ENCODE measurements at places on chromosomes 12 and 14.

DNA sequence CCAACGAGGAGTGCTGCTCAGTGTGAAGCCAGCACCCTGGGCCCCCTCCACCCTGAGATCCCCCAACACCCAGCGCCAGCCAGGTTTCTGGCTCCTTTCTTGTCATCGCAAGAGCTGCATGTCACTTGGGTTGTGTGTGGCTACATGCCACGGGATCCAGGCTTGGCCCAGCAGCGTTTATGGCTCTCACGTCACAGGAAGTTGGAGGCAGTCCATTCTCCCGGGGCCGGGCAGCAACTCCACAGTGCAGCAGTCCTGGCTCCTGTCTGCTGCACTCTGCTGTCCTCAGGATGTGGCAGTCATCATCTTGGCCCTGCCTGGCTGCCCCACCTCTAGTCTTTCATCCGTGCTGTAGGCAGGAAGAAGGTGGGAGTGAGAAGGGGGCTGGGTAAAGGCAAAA is 78.3 kb downstream of the AACS start:
- no peak for DNase-seq

DNA sequence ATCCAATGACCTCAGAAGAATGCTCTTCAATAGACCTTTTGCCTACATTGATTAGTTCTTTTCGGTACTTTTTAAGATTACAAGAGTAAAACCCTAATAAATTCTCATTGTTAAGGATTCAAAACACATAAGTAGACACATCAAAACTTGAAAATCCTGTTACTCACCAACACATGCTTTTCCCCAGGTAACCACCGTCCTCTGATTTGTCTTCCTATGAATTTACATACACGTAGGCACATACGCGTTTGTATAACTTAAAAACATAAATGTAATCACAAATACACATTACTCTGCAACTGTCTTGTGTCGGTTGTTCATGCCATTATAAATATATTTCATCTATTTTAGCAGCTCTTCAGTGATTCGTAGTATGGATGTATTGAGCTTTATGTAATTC is 910 bp upstream of the WASHC4 start:
- DNase-seq, result no peak

DNA sequence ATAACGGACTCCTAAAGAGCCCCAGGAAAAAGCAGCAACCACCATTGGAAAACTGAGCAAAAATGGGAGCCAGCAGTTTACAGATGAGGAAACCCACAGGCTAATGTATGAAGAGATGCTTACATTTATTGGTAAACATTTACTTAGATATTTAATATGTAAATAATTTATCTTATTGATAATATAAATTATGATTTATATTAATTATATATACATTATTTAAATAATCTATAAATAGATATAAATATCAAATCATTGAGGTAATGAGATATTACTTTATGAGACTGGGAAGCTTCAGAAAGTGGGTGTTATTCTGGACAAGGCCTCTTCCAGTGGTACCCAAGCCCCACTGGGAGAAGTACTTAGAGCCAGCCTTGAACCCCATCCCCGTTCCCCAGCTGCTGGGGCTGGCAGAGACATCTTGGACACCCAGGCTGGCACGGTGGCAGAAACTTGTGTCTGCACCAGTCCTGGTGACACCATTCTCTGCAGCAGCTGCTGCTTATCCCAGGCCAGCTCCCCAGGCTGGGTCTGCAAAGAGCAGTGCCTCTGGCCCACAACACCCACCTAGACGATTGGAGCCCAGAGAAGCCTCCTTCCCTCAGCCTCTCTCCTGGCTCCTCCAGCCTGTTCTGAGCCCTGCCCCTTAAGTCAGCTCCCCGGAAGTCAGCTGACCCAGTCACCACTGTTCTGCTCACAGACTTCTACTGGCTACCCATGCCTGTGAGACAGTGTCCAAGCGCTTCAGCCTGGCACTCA is 25.9 kb downstream of the ISCA2 start:
- DNase-seq, result no peak

GRCh38 chr12:110366321-110367142 is 37.0 kb downstream of the ANAPC7 start:
- DNase-seq, result no peak

DNA sequence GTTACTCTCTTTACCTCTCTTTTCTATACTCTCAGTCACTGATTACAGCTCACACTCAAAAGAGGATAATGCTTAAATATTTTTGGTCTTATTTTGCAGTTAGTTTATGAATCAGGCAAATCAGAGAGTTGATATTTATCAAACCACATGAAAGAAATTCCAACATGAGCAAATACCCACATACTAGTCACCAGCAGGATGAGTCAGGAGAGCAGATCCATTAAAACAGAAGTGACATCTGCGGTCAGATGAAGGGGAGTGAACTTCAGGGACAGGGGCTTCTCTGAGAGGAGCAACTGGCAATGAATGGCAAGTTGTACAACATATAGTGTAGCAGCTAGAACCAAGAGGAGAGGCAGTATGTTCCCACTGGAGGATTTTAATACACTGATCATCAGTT is 258.7 kb downstream of the SYT10 start:
- DNase-seq, result no peak

GRCh38 chr12:31466768-31467167 is 124.2 kb downstream of the DENND5B start:
- no peak for DNase-seq

- DNase-seq, result no peak
Measured at GRCh38 chr12:11158885-11159444, 12.0 kb upstream of the SMIM10L1 start.

DNA sequence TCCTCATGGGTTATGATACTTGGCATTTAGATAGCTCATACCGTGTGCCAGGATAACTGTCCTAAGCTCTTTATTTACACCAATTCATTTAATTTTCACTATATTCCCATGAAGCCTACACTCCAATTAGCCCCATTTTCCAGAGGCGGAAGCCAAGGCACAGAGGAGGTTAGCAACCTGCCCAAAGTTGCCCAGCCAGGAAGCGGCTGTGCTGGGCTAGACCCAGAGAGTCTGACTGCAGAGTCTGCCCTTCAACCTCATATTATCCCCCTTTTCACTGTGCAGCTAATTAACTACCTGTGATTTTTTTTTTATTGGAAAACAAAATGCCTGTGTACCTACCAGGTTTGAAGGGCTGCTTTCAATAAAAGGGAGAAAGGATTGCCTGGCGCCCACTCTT is 2.5 kb downstream of the RFLNA start:
- DNase-seq, result no peak

DNA sequence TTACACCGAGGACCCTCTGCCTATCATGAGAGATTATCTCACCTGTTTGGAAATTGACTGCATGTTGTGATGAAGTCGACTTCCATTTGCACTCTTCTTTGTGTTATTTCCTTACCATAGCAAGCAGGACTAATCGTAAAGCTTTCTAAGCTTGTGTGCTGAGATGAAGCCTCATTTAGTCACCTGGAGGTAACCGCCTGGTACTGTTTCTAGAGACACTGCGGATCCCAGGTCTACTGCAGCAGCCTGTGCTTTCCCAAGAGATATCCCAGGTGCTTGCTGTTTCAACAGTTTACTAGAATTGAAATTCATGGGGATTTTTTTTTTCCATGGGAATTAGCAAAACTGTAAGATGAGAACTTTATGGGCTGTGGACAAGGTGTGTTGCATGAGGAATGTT is 131.8 kb downstream of the PTPRR start:
- no peak for DNase-seq

DNA sequence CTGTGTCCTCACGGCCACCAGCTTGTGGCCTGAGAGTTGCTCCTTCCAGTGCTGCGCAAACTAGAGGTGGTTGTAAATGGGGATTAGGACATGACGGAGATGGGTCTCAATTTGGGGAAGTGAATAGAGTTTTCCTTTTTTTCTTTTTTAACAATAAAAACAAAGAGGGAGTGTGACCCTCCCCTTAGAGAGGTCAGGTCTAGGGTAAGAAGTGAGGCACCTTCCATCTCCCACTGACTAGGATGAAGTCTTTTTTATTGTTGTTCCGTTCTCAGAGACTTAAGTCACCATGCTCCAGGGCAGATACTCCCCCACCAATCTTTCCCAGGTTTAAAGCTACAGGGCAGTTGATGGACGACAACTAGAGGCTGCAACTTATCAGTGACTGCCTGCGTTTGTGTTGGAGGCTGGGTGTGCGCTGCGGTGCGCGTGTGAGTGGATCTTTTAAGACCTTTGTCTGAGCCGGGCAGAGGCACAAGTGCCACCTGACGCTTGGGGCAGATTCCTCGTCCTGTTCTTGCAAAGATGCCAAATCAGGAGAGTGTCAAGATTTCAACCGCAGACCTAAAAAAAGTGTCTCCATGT is 2.1 kb upstream of the GSC start:
- no peak for DNase-seq

GRCh38 chr12:25241167-25242020 is 9.3 kb downstream of the KRAS start:
- DNase-seq, result peak; percentile 46

DNA sequence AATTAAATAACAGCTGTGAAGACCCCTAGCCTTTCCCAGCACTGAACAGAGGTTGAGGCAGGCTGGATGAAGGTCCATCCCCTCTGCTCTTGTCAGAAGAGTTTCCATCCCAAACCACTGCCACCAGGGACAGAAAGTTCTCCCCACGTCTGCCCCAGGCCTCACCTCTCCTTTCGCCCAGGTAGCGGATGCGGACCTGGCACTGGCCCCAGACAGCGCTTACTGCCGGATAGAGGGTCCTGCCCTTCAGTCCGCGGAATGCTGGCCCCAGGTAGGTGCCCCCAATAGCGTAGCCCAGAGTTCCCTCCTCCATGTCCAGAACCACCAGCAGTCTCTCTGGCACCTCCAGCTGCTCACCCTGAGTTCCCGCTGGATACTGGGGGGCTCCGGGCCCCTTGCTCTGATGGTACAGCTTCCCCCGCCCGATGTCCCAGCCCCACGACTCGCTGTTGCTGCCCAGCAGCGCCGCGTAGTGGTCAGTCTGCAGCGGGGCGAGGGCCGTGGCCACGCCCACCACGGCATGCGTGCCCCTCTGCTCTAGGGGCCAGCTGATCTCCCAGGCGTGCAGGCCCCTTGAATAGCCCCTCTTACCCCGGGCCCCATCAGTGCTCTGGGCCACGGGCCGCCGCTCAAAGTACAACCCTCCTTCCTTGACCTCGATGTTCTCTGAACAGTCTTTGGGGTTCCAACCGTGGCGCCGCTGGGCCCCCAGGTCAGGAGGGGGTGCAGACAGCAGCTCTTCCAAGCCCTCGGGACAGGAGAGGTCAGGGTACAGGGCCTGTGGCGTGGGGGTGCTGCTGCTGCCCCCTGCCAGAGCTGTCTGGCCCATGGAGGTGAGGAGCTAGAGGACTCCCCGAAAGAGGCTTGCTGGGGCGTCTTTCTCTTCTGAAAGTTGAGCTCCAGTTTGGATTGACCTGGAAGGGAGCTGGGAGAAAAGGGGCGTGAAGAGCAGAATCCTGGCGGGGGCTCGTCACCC is 742 bp downstream of the SPSB2 start:
- DNase-seq, result peak; percentile 85

GRCh38 chr12:32502693-32503502 is 103.5 kb downstream of the FGD4 start:
- peak; percentile 61 for DNase-seq

GRCh38 chr14:33280646-33281045 is 342.0 kb downstream of the NPAS3 start:
- DNase-seq, result no peak

DNA sequence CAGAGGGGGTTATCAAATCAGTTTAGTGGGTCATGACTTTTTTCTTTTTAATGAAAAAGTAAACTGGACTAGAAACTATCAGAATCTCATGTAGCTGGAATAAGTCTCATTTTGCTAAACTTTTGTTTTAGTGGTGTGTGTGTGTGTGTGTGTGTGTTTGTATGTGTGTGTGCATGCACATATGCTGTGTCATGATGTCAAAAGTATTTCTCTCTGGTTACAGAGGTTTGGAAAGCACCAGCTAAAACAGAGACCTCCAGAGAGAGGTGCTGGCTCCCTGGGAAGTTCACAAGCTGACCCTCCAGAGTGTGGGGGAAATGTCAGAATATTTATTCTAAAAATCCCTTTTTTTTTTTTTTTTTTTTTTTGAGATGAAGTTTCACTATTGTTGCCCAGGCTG is 114.7 kb downstream of the LGMN start:
- DNase-seq, result no peak

DNA sequence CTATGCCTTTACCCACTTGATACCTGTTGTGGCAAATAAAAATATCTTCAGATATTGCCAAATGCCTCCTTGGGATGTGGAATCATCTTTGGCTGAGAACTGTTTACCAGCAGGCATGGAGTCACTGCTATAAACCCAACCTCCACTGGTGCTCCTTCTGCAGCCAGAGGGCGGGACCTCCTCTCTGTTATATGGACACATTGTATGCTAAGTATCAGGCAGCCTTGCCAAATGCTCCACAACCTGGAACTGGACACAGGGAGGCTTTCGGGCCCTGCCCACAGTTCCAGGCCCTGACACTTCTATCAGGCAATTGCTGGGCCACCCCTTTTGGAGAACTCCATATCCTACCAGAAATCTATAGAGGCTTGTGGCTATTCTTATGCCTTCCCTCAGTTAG is 201.0 kb downstream of the TMX1 start:
- DNase-seq, result no peak

DNA sequence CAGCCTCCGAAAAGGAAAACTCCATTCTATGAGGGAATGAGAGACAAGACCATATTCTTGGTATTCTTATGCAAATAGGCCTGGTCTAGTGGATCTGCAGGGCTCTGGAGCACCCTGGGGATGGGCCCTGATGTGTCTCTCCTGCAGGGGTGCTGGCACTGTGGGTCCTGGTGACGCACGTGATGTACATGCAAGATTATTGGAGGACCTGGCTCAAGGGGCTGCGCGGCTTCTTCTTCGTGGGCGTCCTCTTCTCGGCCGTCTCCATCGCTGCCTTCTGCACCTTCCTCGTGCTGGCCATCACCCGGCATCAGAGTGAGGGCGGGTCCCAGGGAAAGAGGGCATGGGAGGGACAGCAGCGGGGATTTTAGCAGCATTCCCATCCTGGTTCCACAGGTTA is 5.8 kb downstream of the SLC48A1 start:
- no peak for DNase-seq

DNA sequence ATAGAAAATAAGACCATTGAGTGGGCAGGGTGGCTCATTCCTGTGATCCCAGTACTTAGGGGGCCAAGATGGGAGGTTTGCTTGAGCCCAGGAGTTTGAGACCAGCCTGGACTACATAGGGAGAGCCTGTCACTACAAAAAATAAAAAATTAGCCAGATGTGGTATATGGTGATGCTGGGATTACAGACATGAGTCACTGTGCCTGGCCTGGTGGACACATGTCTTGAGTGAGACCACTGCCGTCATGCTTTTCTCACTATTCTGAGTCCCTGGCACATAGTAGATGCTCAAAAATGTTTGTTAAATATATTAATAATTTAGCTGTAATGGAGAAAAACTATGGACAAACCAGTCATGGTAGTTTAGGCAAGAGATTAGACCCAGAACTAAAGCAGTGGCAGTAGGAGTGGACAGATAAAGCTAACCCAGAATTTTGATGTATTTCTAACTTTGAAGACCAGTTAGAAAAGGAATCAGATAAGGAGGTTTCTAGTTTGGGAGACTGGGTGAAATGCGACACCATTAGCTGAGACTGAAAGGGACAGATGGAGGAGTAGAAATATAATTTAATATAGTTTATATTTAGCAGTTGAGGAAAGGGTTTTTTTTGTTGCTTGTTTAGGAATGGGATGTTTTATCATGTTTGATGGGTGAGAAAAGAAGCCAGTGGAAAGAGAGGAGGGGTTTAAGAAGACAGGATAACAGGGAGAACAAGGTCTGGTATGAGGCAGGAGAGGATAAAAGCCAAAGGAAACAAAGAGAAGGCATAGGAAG is 7.4 kb upstream of the PTGES3 start:
- no peak for DNase-seq

GRCh38 chr12:90497923-90498545 is 456.9 kb downstream of the CCER1 start:
- DNase-seq, result no peak

Measured in midbrain (tissue), 1 donor.